GM12892 (cell line): ENCODE measurements at places on chromosomes 12 and 14.

DNA sequence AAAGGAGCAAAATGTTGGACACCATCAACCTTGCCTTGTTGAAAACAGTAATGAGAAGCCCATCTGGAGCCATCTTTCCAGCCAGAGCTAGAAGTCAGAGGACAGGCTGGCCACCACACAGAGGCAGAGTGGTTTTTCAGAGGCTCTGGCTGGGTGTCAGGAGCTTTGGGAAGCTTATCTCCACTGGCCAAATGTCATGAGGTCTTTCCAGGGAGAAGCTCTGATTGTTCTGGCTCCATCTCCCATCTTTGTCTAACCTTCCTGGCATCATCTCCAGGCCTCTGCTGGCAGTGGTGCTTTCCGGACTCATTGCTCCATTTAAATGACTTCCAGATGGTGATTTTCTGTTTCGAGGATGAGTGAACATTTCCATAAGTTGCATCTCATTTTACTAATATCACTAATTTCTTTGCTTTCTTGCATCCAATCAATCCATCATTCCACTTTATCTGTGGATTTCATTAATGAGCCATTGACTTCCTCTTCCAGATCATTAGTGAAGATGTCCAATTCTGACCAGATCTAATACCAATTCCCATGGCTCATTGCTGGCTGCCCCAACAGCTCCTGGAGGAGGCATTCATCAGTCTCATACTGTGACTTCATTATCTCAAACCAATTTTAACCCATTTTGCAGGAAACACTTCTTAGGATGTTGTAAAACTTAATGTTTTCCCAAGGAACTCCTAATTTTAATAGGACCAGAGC, 35.3 kb upstream of the TMTC1 start:
- DNase-seq: no peak

GRCh38 chr12:66548338-66549049, 130.4 kb downstream of the GRIP1 start:
- no peak for DNase-seq

- DNase-seq: no peak
Observed at GRCh38 chr12:12266389-12266872, 413 bp downstream of the LRP6 start.

GRCh38 chr12:22477894-22478287, 66.5 kb downstream of the C2CD5 start:
- DNase-seq: no peak

DNA sequence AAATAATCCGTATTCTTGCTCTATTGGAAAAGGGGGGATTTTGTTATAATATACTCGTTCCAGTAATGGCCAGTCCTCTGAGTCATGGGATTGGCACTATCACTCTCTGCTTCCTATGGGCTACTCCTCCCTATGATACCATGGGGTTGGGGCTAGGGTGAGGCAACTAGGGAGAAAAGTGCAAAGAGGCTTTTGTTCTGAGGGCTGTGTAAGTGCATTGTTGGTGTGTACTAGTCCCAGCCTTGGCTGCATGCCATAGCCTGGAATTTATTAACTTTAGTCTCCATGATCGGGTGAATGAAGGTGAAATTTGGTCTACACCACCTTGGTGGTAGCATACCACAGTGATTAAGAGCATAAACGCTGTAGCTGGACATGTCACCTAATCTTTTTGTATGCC, 247.6 kb downstream of the RPAP3 start:
- no peak for DNase-seq

DNA sequence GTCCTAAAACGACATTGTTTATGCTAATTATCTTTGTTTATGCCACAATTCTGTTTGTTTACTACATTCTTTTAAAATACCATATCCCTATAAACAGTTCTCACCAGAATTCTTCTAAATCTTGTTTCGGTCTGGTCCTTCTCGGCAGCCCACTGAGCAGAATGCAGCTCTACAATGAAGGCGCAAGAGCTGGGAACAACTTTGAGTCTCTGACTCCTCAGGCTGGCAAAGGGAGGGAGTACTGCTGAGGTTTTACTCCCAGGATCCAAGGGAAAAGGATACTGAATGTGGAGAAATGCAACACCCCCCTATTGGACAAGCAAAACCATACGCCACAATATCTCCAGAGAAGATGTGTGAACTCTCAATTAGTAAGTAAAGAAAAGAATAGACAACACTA, 5.4 kb downstream of the SOX5 start:
- no peak for DNase-seq

DNA sequence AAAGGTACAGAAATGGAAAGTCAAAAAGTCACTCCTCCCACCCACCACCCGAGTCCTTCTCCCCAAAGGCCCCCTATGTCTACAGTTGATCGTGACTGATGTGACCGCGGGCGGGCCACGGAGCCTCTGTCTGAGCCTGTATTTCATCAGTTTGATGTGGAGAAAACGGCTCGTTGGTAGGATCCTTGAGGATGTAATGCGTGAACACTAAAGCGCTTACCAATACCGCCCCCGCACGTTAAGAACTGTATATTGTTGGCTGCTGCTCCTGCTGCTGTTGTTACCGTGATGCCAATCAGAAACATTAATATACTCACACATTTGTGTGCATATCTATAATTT, 24.6 kb upstream of the UBC start:
- no peak for DNase-seq

DNA sequence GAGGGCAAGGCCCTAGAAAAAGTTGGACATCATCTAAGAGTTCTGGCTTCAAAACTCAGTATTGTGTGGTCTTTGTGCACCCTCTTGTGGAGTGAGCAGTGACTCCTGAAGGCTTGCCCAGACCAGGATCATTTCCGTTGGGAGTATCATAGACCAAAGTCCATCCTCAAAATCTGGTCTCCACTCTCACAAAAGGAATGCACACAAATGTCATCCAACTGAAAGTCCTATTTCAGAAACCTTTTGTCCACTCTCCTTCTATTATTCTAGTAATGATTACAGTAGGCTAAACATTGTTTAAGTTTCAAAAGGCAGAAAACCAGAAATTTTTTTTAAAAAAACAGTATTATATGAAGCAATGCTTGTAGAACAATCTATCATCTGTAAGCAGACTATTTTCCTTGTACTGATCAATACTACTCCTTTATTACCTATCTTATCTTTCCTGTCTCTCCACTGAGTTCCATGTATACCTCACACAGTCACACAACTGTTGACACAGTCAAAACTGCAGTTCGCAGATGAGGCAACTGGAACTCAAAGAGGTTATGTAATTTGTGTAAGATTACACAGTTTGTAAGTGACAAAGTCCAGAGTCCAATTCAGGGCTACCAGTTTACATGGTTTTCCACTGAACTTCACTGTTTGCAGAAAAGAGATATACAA, 41.4 kb downstream of the COX16 start:
- DNase-seq: no peak

- peak; percentile 31 for DNase-seq
Observed at GRCh38 chr12:31362759-31363415, 36.9 kb upstream of the SINHCAF start.
